MG63 (cell line): ENCODE measurements at places on chromosomes 4 and X. TPM values are rescaled to one million over a fixed set of nuclear protein-coding genes. Genes with fewer than 3 reads are reported as not detected.

Gene ADRA2C
- total RNA-seq, result 2.3 and 7.8 TPM in 2 replicates

Gene DGAT2L6
- not detected in 2 replicates for total RNA-seq

Gene ADGRA3
- total RNA-seq, result 15.5 and 21.0 TPM in 2 replicates

DNA sequence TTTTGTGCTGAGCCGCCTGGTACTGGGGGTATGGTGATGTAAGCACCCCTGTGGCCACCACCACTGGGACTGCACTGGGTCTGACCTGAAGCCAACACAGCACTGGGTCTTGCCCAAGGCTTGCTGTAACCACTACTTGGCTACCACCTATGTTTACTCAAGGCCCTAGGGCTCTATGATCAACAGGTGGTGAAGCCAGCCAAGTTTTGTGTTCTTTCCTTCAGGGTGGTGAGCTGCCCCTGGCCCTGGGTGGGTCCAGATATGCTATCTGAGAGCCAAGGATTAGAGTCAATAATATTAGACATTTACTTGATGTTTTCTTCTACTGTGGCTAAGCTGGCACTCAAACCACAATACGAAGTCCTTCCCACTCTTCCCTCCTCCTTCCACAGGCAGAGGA, 55.1 kb upstream of the PAGE4 start:
- DNase-seq, result no peak

Gene HGFAC
- 0.53 TPM in 1 of 2 replicates, not detected in the other for total RNA-seq

DNA sequence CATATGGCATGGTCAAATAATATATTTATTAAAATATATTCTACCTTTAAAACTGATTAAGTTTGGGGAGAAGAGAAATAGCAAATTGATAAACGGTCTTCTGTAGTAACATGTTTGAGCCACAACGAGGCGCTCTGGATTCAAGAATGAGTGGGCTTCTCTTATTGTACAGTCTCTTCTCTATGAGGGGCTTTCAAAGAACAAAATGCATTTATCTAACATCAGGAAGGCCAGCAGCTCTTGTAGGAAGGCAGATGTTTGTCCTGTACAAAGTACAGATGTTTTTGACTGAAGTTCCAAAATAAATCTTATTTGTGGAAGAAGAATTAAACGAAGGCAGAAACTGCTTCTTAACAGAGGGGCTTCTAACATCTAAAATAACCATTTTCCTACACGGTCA, 153.6 kb downstream of the RASL11B start:
- peak; percentile 66 for DNase-seq

- DNase-seq, result no peak
Measured at GRCh38 chr4:100469555-100469954, 48.3 kb downstream of the EMCN start.

GRCh38 chr4:150682126-150682525, 100.2 kb downstream of the MAB21L2 start:
- DNase-seq, result no peak

Gene HMGN5
- 1.7 TPM in 1 of 2 replicates, not detected in the other for total RNA-seq

Gene PPP1R2C
- not detected in 2 replicates for total RNA-seq

DNA sequence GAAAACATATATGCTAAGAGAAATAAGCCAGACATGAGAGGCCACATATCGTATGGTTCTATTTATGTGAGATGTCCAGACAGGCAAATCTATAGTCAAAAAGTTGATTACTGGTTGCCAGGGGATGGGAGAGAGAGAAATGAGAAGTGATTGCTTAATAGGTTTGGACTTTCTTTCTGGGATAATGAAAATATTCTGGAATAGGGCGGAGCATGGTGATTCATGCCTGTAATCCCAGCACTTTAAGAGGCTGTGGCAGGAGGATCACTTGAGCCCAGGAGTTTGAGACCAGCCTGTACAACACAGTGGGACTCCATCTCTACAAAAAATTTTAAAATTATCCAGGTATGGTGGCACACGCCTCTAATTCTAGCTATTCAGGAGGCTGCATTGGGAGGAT, 22.4 kb downstream of the RBM47 start:
- no peak for DNase-seq

- DNase-seq, result peak; percentile 65
Measured at GRCh38 chr4:140947506-140947905, 185.8 kb downstream of the RNF150 start.

DNA sequence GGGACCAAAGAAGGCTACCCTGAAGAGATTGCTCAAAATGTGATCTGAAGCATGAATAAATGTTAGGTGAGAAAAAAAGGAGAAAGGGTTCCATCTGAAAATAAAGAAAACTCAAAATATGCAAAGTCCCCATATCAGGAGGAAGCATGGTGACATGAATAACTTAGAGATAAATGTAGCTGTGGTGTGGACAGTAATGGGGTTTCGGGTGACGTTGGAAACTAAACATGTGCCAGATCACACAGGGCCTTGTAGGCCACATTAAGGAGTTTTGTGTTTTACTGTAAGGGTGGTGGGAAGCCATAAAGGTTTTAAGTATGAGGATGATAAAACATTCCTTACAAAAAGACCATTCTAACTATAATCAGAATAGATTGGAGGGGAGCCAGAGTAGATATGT, 40.3 kb upstream of the ACSL4 start:
- DNase-seq, result no peak

DNA sequence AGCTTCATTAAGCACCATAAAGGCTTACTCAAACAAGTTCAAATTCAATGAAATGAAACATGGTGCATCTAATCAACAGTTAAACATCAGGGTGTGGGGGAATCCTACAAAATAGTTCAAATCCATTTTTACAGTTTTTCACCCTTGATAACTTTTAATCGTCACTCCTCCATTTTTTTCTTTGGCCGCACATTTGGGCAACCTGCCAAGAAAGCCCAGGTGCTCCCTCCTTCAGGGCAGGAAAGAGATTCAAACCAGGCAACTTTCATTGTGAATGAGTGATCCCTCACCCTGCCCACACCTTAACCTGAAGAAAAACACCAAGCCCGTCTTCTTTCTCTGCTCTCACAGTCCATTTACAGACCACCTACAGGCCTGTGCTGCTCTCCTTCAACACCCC, 24.9 kb downstream of the TRIM61 start:
- DNase-seq, result no peak

- no peak for DNase-seq
Measured at GRCh38 chr4:86582410-86582809, 11.7 kb upstream of the PTPN13 start.

Gene PDCL2
- not detected in 2 replicates for total RNA-seq

Gene TBC1D19
- total RNA-seq, result 10.0 and 14.4 TPM in 2 replicates

DNA sequence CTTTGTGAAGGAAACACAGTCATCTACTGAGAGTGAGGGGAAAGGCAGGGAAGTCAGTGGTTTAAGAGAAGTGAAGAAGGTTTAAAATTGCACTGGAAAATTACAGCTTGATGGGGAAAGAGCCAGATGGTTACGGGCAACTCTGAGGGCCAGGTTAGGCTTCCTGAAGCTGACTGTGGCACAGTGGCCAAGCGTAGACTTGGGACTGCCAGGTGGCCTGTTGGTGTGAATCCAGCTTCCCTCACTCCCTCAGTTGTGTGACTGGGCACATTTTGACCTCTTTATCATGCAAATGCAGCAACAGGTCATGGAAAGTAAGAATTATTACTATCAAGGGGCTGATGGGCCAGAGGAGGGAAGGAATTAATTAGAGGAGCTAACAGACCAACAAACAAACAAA, 390.1 kb downstream of the UNC5C start:
- no peak for DNase-seq

DNA sequence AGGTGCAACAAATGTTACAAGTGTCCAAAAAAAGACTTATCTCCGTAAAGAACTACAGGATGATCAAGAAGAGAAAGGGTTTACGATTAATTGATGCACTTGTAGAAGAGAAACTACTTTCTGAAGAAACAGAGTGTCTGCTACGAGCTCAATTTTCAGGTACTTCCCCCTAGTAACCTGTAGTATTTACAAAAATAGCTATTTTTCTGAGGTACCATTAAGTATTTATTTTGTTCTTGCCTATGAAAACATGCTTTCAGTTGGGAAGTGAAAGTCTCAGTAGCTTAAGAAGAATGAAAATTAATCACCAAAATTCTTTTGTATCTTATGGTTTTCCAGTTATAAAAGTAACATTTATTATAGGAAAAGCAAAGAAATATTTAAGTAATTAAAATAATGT, 5.9 kb downstream of the THAP9 start:
- DNase-seq, result no peak

- DNase-seq, result no peak
Measured at GRCh38 chr4:150852216-150852615, 162.9 kb downstream of the LRBA start.

- DNase-seq, result no peak
Measured at GRCh38 chr4:117793845-117794480, 240.3 kb upstream of the NDST3 start.

Gene PRSS12
- 113 and 165 TPM in 2 replicates for total RNA-seq

DNA sequence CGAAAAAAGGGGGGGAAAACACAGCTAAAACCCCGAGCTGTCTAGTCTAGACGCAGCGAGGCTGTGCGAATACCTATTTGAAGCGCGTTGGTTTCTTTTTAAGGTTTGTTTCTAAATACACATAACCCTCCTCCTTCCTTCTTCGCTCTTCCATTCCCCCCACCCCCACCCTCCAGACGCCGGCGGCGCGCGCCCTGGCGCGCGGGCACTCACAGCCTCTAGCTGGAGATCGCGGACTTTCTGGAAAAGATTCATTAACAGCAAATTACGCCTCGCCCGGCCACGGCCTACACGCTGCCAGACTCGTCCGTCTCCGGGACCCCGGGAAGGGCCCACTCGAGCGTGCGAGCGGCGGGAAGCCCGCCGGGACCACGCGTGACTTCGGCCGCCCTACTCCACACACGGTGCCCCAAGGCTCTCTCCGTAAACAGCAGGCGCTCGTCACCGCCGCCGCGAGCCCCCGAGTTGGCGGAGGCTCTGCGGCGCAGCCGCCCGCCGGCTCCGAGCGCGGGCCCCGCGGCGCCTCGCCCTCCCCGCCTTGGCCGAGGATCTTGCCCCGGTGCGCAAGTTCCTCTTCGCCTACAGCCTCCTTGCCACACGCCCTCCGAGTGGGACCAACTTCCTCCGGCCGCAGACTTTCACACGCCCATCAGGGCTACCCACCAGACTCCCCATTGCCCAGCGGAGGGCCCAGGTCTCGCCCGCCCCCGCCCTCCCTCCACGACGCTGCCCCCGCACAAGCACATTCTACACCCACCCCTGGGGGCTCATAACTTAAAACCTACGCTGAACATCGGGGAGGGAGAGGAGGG, 2.0 kb downstream of the BCOR start:
- DNase-seq, result no peak

DNA sequence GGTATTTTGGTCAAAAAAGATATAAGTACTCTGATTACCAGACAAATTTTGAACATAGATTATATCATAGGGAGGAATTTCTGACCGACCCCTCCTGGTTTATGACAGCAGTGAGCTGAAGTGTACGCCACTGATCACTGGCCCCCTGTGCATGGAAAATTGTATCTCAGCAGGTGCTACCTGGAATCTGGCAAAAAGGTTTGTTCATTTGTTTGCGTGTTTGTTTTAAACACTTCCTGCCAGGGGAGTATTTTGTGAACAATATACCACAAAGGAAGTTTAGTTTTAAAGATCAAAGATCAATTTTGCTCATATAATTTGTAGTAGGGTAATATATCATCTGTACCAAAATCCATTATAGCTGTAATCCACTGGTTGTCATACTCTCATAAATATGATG, 219.7 kb upstream of the TENM3 start:
- DNase-seq, result no peak

Gene SPANXC
- total RNA-seq, result not detected in 2 replicates

Gene SLC49A3
- total RNA-seq, result 0.49 TPM in 1 of 2 replicates, not detected in the other

GRCh38 chrX:27444093-27444908, 18.8 kb downstream of the PPP4R3C start:
- DNase-seq, result no peak

- DNase-seq, result no peak
Measured at GRCh38 chr4:125833-126232, 1.5 kb downstream of the ZNF718 start.

DNA sequence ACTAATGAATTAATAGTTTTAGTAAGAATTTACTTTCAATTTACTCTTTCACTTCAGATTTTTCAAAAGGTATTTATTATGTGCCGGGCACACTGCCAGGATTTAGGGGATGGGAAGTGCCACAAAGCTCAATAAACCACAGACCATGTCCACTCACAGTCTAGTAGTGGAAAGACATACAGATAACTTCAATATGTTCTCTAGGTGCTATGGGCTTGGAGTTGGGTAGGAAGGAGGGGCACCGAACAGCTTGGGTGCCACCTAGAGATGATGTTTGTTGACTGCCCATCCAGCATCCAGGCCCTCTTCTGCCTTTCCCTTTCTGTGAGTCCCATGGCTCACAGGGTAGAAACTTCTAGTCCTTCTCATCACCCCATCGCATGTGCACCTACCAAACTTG, 17.8 kb downstream of the MFAP3L start:
- no peak for DNase-seq

- no peak for DNase-seq
Measured at GRCh38 chr4:90960840-90961239, 833.6 kb downstream of the CCSER1 start.

DNA sequence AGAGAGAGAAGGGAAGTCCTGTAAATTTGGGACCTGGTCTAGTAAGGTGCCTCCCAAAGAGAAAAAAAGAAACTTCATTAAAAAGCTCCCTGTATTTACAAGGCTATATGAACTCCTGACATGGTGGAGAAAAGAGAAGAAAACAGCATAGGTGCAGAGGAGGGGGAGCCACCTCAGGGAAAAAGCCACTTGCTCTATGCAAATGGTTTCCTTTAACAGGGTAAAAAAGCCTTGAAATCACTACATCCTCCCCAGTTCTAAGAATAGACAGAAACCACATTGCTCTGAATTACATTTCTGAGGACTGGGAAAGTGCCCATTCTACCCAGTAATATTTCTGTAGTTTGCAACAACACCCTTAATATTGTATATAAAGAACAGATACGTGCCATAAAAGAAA, 165.5 kb downstream of the KLF8 start:
- no peak for DNase-seq

DNA sequence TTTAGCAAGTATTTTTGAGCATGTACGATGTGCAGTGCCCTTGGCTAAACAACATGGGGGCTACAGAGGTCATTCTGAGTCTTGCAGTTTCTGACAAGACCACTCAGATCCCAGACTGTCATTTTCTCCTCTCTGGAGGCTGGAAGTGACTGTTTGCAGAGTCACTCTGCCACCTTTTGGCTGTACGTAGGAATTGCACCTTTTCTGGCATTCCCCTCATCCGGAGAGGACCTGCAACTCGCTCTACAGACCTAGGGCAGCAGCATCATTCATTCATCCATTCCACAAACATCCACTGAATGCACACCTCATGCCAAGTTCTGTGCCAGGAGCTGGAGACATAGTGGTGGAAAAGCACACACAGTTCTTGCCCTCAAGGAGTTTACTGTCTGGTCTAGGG, 160.4 kb upstream of the GPR101 start:
- DNase-seq, result no peak

DNA sequence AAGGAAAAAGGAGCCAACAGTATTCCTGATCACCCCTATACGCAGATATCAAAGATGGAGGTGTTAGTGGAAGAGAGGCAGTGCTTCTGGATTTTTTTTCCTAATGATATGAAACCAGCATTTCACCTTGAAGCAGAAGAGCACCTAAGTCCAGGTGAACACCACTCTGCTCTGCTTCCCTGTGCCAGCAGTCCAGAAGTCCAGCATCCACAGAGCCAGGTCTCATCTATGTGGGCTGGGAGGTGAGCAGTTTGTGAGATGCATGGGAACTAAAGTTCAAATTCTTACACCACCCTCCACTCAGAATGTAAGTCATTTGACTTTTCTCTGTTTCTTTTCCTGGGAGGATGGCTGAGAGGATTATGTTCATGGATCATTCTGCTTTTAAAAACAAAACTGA, 202.6 kb downstream of the RELL1 start:
- no peak for DNase-seq

Gene CCDC158
- total RNA-seq, result not detected in 2 replicates

- no peak for DNase-seq
Measured at GRCh38 chr4:170307182-170307581, 217.4 kb upstream of the AADAT start.

GRCh38 chrX:123277347-123277746, 93.3 kb downstream of the GRIA3 start:
- no peak for DNase-seq
